Activated T-helper 1 cell treated with anti-CD3 and anti-CD28 coated beads, Interleukin-2, amount 50 U/mL, for 16 hours (primary cell): ENCODE measurements at places on chromosomes 1 and 21.

DNA sequence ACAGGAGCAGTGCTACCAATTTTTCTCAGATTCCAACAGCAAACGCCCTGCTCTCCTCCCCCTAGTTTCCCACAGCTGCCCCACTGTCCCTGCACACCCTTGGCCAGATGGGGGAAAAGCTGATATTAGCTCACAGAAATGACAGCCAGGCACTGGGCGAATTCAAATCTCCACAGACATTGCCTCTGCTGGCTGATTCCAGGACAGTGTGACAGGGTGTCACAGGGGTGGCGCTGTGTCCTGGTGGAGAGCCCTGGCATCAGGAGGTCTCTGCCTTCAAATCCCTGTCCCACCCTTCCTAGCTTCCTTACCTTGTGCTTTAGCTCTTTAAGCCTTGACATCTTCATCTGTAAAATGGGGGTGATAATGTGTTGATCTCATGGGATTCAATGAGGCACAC lies 10.4 kb downstream of the OLIG1 start:
- no peak for DNase-seq

- DNase-seq: no peak
Observed at GRCh38 chr1:232226197-232226712, 403.7 kb downstream of the SIPA1L2 start.

GRCh38 chr1:239805042-239805441 lies 286.6 kb upstream of the FMN2 start:
- no peak for DNase-seq

DNA sequence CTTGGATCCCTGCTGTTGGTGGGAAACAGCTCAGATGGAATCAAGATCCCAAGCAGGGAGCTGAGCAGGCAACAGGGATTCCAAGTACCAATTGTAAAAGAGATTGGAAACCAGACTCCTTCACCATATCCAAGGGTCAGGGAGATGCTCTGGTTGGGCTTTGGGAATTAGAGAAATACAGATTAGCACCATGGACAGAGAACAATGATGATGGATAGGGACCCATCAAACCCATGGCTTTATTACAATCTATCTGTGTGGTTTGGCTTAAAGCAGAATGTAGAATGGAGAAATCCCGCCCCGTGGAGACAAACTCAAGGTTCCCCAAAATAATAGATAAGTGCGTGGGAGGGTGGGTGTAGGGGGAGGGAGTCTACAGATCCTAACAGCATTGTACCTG lies 120.7 kb upstream of the CSF3R start:
- DNase-seq: no peak

DNA sequence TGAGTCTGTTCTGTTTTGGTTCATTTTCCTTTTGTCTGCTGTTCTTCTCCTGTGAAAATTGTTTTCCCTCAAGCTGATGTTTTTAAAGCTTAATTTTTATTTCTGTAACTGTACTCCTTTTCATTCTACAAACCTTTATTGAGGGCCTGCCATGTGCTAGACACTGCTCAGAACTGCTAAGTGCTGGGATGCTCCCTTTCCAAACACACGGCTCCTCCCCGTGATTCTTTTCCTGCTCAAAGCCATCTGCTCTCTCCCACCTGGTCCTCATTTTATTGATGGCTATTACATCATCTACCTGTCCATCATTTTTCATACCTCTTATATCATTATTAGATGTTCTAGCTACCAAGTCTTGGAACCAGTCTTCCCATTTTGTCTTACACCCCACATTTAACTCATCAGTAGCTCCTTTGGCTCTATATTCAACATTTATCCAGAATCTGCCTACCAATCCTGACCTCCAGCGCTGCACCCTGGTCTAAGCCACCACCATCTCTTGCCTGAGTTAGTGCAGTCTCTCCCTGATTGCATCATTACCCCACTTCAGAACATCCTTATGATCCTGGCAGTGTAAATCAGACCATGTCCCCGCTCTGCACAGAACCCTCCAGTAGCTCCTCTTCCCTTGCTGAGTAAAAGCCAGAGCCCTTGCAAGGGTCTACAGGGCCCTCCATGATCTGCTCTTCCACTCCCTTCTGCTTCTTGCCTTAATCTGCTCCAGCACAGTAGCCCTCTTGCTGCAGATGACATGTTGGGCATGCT lies 118.1 kb downstream of the CACNA1E start:
- DNase-seq: no peak
